ENCODE measurements at places on chromosomes 2 and 18.

- no peak for DNase-seq
Observed at GRCh38 chr2:6975988-6976387, 58.8 kb downstream of the RNF144A start.

GRCh38 chr18:75100832-75101630 is 107.9 kb downstream of the PTGR3 start:
- no peak for DNase-seq

DNA sequence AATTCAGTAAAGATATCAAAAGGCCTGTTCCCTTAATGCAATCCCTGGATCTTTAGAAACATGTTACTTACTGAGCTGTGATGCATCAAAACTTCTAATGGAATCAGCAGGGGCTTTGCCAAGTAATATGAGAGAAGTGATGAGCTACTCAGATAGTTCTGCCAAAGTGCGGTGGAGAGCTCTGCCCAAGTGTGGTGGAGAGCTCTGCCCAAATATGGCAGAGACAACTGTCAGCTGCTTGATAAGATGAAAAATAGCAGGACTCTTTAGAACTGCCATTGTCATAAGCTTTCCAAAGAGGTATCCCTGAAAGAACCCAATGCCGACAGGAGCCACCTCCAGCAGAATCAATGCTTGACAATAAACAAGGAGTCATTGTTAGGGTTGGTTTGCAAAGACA is 167.9 kb upstream of the SLC39A10 start:
- no peak for DNase-seq

GRCh38 chr2:139237023-139237422 is 456.8 kb upstream of the NXPH2 start:
- DNase-seq = no peak

- no peak for DNase-seq
Observed at GRCh38 chr18:24543795-24544498, 83.5 kb downstream of the HRH4 start.

DNA sequence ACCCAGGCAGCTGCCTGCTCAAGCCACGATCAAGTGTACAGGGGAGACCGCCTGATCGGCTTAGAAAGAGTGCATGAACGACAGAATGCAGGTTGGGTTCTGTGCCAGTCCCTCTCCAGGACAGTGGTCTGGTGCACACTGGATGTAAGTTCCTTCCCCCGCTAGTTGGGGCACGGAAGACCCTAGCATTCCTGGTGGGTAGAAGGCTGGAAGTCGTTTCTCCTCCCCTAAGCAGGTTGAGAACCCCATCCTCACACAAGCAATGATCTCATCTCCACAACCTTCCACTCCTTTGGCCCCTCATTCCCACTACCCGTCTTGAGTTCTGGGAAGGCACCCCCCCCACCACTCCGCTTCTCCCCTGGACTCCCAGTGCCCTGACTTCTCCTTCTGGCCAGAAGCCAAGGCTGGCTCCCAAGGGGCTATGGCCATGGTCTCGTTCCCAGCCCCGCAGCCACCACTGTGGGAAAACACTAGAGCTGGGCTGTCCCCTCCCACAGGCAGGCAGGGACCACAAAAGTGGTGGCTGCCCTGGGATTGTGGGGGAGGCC is 1.4 kb upstream of the ANKRD39 start:
- no peak for DNase-seq

GRCh38 chr2:181844551-181845290 is 46.8 kb upstream of the ITPRID2 start:
- no peak for DNase-seq

- no peak for DNase-seq
Observed at GRCh38 chr2:98578231-98578630, 30.1 kb downstream of the COA5 start.

- no peak for DNase-seq
Observed at GRCh38 chr2:120421830-120422175, 75.9 kb downstream of the INHBB start.

- DNase-seq = no peak
Observed at GRCh38 chr2:27672723-27673486, 9.2 kb downstream of the SLC4A1AP start.

DNA sequence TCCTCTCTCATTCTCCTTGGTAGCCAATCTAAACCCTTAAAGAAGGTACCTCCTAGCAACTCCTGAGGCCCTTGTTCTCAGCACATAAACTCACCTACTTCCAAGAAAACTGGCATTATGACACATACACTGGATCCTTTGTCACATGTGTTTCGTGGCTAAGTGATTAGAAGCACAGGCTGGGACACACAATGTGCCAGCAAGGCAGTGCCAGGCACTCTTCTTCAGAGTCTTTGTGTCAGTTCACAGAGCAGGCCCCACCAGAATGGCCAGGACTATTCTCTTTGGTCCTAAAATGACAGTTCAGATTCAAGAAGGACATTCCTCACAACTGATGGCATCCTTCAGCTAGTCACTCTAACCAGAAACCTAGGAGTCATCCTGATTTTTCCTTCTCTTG is 40.3 kb downstream of the SMC6 start:
- no peak for DNase-seq

DNA sequence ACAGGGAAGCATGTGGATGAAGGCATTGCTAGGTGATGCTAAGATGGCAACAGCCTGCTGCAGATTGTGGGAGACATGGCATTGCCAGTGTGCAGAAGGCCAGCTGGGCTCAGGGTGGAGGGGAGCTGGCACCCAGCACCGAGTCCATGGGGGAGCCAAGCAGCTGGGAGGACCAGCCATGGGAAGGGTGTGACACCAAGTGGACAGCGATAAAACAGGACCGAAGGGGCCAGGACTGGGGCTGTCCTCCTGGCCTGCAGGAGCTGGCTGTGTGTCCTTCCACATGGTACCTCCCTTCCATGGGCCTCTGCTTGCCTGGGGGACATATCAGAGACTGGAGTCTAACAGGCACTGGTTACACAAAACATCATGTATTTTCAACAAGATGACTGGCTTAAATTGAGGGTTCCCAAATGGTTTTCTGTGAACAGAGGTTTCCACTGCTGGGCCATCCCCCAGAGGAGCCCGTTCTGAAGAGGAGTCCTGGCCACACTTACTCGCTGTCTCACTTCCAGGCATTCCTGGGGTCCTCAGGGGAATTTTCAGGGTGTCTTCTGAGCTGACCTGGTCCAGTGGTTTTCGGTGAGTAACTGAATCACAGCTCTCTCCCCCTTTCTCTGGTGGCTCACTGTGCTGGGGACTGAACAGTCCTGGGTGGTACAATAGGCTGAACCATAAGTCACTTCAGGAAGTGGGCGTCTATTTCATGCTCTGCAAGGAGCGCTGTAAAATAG is 60.4 kb upstream of the TNP1 start:
- DNase-seq = no peak

- no peak for DNase-seq
Observed at GRCh38 chr2:208657468-208657867, 250.9 kb downstream of the PTH2R start.

GRCh38 chr2:70921031-70921430 is 14.7 kb upstream of the ATP6V1B1 start:
- DNase-seq = no peak

GRCh38 chr2:126662621-126663020 is 6.7 kb downstream of the GYPC start:
- no peak for DNase-seq

DNA sequence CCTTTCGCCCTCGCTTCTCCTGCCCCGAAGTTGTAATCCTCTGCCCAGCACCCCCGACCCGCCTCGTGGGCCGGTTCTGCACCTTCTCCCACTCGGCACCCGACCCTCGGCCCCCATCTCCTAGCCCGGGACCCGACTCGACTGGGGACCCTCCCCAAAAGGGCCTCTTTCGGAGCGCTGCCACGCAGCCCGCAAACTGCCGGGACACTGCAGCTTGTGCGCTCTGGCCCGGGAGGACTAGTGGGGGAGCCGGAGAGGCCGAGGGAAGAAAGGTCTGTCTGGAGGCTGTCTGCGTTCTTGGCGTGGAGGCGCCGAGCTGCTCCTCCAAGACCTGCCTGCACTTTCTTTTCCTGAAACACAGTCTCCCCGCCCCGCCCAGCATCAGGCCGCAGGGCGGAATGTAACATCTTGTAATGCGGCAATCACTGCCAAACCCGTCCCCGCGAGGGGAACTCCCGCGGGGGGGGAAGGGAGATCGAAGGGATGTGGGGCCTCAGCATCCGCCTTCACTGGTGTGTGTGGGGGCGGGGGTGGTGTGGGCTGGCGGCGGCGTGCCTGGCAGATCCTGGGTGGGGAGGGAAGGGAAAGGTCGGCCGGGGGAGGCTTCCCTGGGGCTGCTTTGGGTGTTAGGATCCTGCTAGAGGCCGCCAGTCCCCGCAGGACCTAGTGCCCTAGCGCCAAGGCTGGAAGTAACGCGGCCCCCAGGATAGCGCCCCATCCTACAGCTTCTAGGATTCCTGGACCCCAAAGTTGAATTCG is 7.4 kb downstream of the DLX2 start:
- DNase-seq = no peak

DNA sequence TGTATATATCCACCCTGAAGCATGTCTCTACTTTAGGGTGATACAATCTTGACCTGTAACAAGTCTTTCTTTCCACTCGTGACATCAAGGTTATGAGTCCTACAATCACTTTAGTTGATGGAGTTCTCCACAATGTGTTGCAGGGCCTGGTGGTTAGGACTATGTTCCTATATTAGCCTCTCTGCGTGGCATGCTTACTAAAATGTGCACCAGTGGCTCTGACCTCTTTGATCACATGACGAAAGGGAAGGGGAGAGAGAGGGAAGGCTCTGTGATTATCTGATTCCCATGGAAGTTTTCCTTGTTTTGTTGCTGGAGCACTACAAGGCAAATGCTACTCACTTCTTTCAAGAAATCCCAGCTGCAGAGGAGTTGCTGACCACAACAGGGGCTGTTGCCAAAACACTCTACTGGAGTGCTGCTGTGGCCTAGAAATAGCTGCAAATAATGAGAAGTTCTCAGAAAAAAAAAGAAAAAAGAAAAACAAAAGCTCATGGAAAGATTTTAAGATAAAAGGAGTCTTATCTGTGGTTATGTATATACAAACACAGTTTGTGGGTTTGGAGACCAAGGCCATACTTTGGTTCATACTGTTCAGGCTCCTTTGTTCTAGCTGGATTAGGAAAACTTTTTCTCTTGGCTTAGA is 272.8 kb upstream of the MMADHC start:
- no peak for DNase-seq

DNA sequence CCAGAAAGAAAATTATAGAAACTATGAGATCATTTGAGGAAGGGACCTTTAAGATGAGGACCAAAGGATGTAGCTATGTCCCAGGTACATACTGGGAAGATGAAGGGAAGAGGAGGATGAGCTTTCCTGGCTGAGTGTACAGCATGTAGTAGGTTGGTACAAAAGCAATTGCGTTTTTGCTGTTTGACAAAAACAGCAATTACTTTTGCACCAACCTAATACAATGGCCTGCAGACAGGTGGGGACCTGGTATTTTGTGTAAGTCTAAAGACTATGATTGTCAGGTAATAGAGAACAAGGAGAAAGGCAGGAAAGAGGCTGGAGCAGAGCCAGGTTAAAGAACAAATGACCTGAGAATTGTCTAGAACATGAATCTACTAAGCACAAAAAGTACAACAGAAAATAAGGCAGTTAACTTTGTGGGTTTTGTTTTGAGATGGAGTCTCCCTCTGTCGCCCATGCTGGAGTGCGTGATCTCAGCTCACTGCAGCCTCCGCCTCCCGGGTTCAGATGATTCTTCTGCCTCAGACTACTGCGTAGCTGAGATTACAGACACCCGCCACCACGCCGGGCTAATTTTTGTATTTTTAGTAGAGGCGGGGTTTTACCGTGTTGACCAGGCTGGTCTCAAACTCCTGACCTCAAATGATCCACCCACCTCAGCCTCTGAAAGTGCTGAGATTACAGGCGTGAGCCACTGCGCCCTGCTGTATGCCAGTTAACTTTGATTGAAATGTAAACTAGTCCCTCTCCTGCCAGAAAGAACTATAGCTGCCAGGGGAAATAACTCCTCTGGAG is 3.2 kb upstream of the TGOLN2 start:
- no peak for DNase-seq

- DNase-seq = no peak
Observed at GRCh38 chr2:85476624-85477023, 58.1 kb downstream of the SH2D6 start.

GRCh38 chr2:42918671-42919318 is 126.4 kb upstream of the HAAO start:
- no peak for DNase-seq

DNA sequence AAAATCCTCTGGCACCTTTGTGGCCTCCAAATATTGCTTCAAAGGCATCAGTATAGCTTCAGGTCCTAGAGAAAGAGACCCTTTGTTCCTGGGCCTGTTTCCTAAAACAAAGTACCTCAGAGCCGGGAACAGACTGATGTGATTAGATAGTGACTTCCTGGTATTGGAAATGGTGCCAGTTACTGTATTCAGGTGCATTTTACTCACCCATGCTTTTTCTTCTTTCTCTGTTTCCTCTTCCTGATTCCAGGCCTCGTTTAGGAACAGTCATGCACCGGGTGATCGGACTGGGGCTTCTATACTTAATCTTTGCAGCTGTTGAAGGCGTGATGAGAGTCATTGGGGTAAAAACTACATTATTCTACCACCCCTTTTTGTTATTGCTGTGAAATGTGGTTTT is 34.3 kb downstream of the TMEM87B start:
- DNase-seq = no peak

- DNase-seq = no peak
Observed at GRCh38 chr2:18282026-18282425, 278.4 kb downstream of the RDH14 start.

GRCh38 chr2:114545052-114545451 is 102.6 kb downstream of the DPP10 start:
- no peak for DNase-seq

GRCh38 chr2:74951211-74951754 is 7.2 kb upstream of the POLE4 start:
- DNase-seq = no peak

DNA sequence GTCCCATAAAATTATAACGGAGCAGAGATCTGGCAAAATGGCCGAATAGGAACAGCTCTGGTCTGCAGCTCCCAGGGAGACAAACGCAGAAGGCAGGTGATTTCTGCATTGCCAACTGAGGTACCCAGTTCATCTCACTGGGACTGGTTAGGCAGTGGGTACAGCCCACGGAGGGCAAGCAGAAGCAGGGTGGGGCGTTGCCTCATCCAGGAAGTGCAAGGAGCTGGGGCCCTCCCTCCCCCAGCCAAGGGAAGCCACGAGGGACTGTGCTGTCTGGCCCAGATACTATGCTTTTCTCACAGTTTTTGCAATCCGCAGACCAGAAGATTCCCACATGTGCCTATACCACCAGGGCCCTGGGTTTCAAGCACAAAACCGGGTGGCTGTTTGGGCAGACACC is 22.8 kb downstream of the ICA1L start:
- DNase-seq = no peak

GRCh38 chr18:23703057-23703986 is 14.1 kb downstream of the LAMA3 start:
- DNase-seq = no peak

DNA sequence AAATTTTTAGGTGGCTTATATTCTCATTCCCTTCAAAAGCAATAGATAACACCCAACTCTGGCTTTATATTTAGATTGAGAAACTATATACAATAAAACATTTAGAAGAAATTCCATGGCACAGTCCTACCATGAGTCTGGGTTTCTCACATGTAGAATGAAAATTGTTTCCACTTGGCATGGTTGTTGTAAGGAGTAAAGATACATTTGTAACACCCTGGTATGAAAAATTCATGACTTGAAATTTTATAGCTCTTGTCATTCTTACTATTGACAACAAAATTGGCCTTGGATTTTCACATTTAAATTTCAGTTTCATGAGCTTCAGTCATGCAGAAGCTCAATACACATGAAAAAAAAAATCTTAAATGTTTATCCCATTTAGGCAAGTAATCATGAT is 92.5 kb upstream of the CBLN2 start:
- DNase-seq = no peak

Measured in NCI-H2081 treated with DMSO at 0.1 percent for 48 hours (cell line).